ENCODE measurements at places on chromosomes 4 and X.

DNA sequence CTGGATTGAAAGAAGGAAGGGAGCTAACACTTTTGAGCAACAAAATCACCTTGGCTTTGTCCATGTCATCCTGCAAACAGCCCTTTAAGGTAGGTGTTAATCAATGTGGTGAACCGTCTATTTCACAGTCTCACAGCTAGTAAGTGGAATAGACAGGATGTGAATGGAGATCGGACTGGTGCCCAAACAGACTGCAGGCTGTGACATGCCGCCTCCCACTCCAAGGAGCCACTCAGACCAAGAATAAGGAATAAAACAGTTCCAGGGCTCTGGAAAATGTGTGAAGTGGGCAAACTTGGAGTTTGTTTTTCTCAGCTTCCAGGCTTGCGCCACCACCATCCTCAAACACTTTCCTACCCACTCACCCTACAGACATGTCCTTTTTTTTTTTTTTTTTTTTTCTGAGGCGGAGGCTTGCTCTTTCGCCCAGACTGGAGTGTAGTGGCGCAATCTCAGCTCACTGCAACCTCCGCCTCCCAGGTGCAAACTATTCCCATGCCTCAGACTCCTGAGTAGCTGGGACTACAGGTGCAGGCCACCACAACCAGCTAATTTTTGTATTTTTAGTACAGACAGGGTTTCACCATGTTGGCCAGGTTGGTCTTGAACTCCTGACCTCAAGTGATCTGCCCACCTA lies 57.7 kb upstream of the SEC24B start:
- DNase-seq, result no peak

- DNase-seq, result no peak
Measured at GRCh38 chrX:152157042-152157441, 18.7 kb upstream of the MAGEA10 start.

DNA sequence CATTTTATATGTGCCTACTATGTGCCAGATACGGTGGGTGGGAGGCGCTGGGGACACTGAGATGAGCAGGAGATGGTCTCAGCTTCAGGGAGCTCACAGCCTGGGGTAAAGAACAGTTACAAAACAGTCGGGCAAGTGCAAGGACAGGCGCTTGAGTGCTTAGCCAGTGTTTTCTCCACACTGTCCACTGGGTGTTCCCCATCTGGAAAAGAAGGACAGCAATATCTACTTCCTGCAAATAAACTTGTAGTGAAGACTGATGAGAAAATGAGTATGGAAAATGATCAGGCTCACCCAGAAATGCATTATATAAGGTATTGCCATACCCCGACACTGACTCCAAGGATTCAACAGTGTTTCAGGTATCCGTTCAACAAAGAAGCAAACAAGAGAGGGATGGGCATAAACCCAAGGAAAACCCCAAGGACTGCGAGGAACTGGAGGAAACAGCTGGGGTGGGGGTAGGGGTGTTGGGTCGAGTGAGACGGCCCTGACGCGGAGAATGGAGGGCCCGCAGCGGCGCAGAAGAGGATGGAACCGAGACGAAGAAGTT lies 835 bp downstream of the TMEM185A start:
- DNase-seq, result no peak

- no peak for DNase-seq
Measured at GRCh38 chr4:15297344-15297743, 130.5 kb upstream of the C1QTNF7 start.

- DNase-seq, result no peak
Measured at GRCh38 chr4:8015512-8015911, 75.9 kb upstream of the AFAP1 start.

DNA sequence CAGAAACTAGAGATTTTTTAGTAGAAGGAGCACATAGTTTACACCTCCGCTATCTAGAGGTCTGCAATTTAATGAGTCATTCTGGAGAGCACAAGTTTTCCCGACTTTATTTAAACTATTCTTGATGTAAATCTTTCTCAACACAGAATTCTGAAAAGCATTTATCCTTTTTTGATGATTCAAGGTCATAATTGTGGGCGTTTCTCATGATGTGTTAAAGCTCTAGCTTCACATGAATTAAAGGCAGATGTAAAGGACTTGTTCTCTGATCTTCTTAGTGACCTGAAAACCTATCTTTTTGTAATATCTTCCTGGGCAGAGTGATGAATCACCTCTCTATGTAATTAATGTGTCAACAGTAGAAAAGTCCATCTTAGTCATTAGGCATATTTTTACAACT lies 128.8 kb downstream of the COMMD8 start:
- DNase-seq, result no peak

DNA sequence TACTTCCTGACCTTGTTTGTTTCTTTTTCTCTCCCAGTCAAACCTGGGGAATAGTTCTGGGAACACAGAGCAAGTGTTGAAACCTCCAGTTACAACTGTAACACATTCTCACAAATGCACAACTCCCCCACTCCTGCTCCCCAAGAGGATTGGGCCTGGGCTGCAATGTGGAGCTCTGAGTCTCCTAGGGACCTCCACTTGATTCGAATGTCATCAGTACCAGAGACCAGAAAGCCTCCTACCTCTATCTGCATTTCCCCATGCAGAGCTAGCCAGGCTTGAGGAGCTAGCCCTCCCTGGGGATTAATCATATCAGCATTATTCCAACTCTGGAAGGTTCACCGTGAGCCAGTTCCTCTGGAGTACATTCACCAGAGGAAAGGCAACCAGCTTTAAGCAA lies 41.7 kb upstream of the CITED1 start:
- DNase-seq, result no peak

DNA sequence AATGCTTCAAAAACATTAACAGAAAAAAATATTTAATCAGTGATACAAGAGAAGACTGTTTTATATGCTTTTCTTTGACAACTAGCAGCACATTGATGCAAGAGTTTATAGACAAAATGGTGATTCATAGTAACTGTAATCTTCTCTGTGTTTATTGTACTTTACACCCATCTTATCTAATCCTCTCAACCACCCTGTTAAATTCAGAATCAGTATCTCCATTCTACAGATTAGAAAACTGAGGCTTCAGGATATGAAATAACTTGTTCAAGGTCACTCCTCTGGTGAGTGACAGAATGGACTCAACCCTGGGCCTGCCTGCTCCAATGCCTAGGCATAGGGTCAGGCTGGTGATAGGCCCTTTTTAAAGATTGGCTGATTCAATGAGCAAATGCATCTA lies 26.1 kb upstream of the TMEM184C start:
- DNase-seq, result no peak

DNA sequence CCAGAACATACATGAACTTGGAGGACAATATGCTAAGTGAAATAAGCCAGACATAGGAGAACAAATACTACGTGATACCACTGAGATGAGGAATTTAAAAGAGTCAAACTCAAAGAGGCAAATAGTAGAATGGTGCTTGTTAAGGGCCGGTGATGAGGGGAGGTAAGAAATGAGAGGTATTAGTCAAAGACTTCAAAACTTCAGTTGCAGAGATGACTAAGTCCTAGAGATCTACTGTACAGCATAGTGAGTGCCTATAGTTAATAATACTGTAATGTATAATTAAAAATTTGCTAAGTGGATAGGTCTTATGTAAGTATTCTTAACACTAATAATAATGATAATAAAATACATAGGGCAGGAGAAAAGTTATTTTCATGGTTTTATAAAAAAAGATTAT lies 126.9 kb upstream of the VEGFC start:
- no peak for DNase-seq

DNA sequence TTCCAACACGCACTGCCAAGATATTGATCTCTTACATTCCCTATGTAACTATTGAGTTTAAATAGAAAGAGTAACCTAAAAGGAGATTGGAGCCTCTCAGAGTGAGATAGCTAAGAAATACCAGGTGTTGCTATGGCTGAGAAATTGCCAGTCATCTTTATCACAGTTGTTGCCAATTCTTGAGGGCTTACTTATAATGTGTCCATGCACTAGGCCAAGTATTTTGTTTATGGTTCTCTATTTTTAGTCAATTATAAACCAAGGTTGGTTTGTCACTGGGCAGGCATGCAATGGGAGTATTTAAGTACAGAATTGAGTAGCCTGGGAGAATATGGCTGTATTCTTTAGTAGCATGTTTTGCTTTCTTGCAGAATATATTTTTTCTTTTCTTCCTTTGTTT lies 201.6 kb downstream of the TEX13A start:
- no peak for DNase-seq

GRCh38 chr4:154511548-154511947 lies 19.9 kb upstream of the DCHS2 start:
- DNase-seq, result no peak

DNA sequence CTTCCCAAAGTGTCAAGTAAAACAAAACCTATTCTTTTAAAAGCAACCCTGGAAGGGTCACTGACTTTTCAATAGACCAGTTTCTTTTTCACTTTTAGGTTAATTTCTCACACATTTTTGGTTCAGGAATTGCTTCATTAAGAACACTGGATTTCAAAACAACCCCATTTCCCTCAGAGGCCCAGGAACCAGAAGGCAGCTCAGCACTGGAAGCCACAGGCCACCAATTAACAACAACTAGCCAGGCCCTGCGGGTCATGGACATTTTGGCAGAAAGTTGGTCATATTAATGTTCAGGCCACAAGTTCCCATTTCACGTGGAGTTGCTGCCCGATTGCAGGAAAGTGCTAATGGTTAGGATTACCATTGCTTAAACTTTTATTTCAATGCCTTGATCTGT lies 39.8 kb downstream of the HAND2 start:
- no peak for DNase-seq

DNA sequence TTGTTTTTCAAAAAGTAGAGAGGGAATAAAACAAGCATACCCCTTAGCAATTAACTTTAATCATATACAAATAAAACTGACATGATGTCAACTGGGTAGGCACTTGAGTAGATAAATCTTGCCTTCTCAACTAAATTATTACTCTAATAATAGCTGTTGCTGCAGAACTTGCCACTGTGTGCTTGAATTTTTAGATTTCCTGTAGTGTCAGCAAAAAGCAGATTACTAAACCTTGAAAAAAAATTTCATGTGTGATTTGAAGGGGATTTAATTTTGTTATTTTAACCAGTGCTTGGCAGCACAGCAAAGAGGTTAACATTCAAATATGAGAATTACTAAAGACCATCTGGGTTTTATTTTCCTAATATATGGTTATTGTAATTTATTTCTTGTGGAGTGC lies 438.3 kb upstream of the SPANXN1 start:
- DNase-seq, result no peak

GRCh38 chr4:38691251-38692008 lies 27.4 kb downstream of the KLF3 start:
- DNase-seq, result no peak

DNA sequence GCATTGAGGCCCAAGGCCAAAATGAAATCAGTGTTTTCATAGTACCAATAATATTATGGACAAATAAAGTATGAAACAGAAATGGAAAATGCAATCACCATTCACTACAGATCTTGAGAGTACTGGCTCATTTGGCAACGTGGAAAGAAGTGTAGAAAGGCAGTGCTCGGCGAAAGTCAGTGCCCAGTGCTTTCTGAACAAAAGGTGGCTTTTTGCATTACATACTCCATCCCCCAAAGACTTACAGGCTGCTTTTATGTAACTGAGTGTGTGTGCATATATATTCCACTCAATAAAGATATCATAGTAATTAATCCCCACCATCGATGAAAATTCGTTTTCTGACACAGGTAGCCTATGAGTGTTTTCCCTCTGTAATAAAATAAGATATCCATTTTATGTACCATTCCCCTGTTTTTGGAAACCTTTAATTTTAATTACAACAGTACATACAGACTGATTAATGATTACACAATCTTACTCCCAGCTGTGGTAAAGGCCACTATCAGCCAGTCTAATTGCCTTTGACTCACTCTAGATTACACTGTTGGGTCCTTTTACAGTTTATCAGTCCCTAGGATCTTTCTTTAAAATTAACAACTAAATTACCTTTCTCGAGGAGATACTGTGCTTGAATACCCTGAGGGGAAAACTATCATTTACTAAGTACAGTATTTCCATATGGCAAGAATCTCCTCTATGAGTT lies 65.9 kb downstream of the MAD2L1 start:
- no peak for DNase-seq

DNA sequence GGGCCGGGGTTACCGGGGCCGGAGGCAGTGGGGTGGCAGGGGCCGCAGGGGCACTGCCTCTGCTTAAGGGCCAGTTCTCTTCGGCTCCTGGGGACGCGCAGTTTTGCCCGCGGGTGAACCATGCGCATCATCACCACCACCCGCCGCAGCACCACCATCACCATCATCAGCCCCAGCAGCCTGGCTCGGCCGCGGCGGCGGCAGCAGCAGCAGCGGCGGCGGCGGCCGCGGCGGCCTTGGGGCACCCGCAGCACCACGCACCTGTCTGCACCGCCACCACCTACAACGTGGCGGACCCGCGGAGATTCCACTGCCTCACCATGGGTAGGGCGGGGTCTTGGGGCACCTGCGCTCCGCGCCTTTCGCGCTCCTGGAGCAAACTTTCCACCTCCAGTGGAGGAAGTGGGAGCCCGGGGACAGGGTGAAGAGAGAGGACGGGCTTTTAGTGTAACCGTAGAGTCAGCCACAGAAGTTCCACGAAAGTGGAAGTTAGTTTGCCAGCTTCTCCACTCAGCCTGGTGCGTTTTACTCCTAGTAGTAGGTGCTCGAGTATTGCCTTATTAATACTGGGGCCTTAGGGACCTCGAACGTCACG lies 729 bp downstream of the GSX2 start:
- no peak for DNase-seq

DNA sequence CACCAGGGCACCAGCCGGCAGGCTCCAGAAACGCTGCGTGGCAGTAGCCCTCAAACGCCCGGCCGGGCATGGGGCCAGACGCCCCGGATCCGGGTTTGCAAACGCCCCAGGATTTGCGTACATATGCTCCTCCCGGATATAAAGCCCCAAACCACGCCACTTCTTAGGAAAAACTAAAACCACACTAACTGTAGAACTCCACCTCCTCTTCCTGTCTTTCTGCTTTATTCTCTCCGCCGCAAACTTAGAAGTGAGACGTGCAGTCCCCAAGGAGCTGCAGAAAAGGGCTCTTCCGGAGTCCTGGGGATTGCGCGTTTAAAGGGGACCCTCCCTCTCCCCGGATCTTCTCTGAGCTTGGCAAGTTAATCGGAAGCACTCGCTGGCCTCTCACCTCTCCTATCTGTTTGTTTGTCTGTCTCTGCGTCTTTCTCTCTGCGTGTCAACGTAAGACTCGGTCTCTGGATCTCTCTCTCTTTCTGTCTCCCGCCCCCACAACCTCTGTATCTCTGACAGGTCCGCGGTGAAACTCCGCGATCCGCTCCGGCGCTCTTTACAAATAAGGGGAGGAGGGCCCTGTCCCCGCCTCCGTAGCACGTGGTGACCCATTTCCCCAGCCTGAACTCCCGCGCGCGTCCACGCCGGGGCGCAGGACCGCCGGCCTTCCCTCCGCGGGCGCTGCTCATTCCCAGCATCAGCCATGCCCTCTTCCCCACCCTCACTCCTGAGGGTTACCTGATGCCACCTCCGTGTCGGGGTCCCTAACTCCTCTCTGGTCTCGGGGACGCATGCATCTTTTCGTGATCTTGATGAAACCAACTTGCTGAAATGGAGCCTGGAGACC lies at the start of gene SLC39A8:
Gene SLC39A8, minus strand, starts transcription at position 529 of the 841 bp plus-strand sequence. CDS start 820 bp downstream, outside the sequence.
- DNase-seq, result peak; percentile 73

- no peak for DNase-seq
Measured at GRCh38 chrX:107678957-107679740, 50.8 kb downstream of the PRPS1 start.

- DNase-seq, result no peak
Measured at GRCh38 chrX:10519761-10520160, 100.6 kb downstream of the MID1 start.
